ENCODE measurements at places on chromosomes 4 and X.

DNA sequence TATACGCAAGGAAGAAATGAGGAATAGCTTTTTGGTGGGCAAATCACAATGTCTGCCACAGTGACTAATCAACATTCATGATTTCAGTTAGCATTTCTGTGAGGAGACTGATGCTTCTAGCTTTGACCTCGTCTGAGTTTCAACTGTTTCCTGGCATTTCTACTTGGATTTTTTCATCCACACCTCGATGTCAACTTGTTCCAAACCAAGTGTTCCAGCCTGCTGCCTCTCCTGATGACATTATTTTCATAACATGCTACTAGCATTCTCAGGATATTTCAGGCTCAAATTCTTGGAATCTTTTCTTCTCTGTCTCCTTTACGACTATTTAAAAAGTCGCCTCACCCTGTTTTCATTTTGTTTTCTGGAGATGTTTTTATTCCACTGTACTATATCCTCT, 90.3 kb upstream of the TEX13D start:
- DNase-seq: no peak

- no peak for DNase-seq
Observed at GRCh38 chr4:151833174-151833573, 72.4 kb upstream of the GATB start.

DNA sequence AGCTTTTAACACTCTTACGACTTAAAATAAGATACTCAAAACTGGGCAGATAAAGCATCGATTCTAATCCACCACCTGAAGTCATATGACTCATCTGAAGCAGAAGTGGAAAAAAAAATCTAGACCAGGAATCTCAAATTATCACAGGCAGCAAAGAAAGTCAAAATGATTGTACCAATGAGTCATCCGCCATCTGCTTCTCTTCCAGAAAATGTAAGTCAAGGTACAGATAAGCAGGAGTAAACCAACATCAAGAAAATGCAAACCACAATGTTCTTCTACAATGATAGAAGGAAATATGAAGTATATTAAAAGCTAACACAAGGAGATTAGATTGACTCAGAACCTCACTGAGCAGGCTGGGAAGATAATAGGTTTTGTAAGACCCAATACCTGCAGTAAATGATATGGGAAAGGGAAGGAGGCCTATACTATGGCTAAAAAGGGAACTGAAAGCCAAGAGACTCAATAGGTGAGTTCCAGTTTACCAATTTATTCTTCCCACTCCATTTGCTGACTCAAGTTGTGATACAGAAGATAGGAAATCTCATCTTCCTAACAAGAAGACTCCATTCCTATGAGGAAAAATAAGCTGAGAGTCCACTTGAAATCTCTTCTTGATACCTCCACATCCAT, 88.4 kb upstream of the TET2 start:
- no peak for DNase-seq

DNA sequence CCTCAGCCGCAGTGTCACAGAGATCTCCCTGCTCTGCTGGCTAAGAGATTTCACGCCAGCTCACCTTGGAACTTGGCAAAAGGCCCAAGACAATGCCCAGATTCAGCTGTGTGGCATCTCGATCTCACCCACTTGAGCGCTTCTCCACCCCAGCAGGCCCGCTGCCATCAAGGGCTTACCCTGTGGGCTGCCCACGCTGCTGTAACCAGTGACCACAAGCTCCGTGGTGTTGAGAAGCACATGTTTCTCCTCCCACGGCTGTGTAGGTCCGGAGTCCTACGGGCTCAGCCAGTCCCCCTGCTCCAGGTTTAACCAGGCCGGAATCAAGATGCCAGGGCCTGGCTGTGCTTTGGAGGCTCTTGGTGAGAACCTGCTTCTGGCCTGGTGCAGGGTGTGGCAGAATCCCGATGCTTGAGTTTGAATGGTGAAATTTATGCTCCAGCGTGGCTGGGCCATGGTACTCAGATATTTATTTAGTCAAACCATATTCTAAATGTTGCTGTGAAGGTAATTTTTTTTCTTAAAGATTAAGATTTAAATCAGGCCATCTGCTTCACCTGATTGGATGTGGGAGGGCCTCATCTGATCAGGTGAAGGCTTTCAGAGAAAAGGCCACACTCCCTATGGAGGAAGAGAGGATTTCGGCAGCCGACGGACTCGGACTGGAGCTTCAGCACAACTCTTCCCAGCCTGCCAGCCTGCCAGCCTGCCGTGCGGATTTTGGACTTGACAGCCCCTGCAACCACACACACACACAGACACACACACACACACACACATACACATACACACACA, 24.8 kb upstream of the ADRA2C start:
- no peak for DNase-seq

GRCh38 chr4:176782794-176783193, 9.9 kb downstream of the VEGFC start:
- no peak for DNase-seq

DNA sequence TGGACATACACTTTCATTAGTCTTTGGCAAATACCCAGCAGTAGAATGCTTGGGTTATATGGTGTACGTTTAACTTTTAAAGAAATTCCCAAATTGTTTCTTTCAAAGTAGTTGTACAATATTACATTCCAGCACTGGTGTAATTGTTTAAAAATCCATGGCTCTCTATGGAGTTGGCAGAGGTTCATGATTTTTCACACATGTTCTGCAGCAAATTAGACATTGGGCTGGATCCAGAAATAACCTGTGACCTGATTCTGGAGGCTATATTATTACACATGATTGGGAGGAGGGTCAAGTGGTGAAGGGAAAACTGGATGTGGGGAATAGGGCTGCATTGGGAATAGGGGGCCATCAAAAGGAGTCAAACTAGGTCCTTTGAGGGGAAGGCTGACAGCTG, 41.9 kb downstream of the MAMLD1 start:
- DNase-seq: no peak

GRCh38 chrX:107542500-107542899, 85.8 kb upstream of the PRPS1 start:
- DNase-seq: no peak

GRCh38 chr4:19539201-19539600, 712.5 kb upstream of the SLIT2 start:
- no peak for DNase-seq

- no peak for DNase-seq
Observed at GRCh38 chrX:41293269-41293668, 40.7 kb upstream of the DDX3X start.
